ENCODE measurements at places on chromosomes 13 and 19. TPM values are rescaled to one million over a fixed set of nuclear protein-coding genes. Genes with fewer than 3 reads are reported as not detected.

- no peak for DNase-seq
- no peak overlapping the region for H3K27ac ChIP-seq
- H3K4me3 ChIP-seq, result peak overlapping the region; percentile 61
- H3K27me3 ChIP-seq, result no peaks in the 10 kb centered on the region
- H3K36me3 ChIP-seq, result no peaks in the 10 kb centered on the region
Observed at GRCh38 chr19:51339313-51339686, 2.6 kb downstream of the VSIG10L start.

DNA sequence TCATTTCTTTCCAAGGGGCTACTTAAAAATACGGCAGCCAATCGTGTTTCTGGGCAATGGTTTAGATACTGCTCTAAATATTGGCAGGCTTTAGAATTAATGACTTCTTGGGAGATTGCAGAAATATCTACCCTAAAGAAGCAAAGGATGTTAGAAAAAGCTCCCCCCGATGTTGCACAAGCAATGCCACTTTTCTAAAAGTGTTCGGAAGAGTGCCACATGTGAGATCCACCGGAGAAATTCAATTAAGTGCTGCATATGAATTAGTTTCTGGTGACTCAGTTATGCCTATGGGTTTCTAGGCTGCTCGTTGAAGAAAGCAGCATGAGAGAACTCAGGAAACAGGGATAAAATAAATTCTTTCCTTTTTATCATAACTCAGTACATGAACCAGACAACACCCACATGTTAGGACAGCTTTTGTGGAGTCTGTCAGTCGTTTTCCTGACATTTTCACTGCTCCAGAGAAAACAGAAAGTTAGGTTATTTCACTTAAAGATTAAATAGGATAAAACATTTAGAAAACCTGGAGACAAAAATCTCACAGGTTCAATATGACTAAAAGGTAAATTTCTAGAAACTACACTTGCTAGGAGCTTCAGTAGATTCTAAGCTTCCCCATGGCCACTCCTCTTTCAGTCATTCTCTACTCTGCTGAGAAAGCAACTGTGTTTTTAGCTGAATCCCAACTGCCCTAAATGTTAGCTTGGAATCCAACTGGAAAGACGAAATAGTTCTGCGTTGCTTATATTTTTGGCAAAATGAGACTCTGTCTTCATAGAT lies 244.7 kb downstream of the DCLK1 start:
- H3K4me3 ChIP-seq, result no peak overlapping the region
- peak; percentile 15 for DNase-seq

DNA sequence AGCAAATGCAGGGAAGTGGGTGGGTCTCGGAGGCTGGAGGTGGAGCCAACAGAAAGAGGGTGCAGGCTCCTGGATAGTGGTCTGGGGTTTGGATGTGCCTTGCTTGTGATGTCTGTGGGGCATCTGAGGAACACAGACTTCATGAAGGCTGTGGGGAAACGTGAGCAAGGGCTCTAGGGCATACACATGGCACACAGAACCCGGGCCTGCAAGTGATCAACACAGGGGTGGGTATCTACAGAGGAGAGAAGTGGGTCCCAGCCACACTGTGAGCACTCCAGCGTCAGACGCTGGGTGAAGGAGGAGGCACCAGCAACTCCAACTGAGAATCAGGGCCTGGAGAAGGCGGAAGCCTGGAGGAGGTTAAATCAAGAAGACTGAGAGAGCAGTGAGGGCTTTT lies 5.4 kb upstream of the UBE2M start:
- no peak for DNase-seq
- H3K36me3 ChIP-seq, result no peaks in the 10 kb centered on the region
- no peak overlapping the region for H3K27ac ChIP-seq
- no peaks in the 10 kb centered on the region for H3K27me3 ChIP-seq

DNA sequence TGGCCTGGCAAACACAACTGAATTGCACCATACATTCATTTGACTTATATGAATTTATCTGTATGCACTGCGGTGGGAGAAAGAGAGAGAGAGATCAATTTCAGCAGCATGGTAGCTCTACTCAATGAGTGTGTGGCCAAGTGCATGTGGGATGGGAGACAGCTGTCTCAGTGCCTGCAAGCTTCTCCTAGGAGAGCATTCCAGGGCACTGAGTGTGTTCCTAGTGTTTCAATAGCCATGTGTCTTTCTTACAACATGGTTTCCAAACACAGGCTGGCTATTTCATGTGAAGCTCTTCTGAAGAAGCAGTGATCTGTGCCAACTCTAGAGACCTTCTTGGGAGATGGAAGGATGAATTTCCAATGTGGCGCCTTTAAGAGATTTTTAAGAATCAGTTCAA lies 43.5 kb downstream of the NEK5 start:
- H3K27me3 ChIP-seq, result no peaks in the 10 kb centered on the region
- no peak overlapping the region for H3K4me3 ChIP-seq
- no peaks in the 10 kb centered on the region for H3K36me3 ChIP-seq

DNA sequence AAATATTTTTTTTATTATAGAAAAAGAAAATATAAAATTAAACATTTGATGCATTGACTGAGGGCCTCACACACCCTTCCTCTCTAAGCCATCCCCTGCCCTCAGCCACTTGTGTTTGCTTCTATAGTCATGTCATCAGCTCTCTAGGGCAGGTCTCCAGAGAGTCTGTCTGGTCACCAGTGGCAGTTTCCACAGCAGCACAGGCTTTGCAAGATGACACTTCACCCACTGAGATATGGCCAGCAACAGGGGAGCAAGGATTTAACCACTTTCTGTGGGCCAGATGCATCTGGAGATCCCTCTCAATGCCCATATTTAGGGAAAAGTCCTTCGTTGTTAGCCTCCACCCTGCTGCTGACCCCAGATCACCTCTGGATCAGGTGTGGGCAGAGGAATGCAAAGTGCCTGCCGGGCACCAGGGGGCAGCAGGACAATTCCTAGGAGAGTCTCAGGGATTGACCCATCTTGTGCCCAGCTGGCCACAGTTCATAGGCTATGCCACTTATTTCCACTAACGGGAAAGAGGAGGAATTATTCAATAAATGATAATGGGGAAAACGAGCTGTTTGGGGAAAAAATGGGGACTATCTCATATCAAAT lies 4.8 kb downstream of the ABCC4 start:
- H3K27me3 ChIP-seq, result no peaks in the 10 kb centered on the region
- peaks cover 21% of the 10 kb centered on the region for H3K4me1 ChIP-seq
- no peak for DNase-seq
- no peak overlapping the region for H3K4me3 ChIP-seq
- H3K27ac ChIP-seq, result no peak overlapping the region

- H3K4me3 ChIP-seq, result no peak overlapping the region
- no peaks in the 10 kb centered on the region for H3K27me3 ChIP-seq
- H3K36me3 ChIP-seq, result no peaks in the 10 kb centered on the region
Observed at GRCh38 chr13:96768524-96768923, 225.8 kb downstream of the OXGR1 start.

The MEIOSIN gene
- not detected for total RNA-seq

The RUBCNL gene
- 110 TPM for total RNA-seq

The NKG7 gene
- total RNA-seq, result not detected

The NLRP9 gene
- not detected for total RNA-seq

DNA sequence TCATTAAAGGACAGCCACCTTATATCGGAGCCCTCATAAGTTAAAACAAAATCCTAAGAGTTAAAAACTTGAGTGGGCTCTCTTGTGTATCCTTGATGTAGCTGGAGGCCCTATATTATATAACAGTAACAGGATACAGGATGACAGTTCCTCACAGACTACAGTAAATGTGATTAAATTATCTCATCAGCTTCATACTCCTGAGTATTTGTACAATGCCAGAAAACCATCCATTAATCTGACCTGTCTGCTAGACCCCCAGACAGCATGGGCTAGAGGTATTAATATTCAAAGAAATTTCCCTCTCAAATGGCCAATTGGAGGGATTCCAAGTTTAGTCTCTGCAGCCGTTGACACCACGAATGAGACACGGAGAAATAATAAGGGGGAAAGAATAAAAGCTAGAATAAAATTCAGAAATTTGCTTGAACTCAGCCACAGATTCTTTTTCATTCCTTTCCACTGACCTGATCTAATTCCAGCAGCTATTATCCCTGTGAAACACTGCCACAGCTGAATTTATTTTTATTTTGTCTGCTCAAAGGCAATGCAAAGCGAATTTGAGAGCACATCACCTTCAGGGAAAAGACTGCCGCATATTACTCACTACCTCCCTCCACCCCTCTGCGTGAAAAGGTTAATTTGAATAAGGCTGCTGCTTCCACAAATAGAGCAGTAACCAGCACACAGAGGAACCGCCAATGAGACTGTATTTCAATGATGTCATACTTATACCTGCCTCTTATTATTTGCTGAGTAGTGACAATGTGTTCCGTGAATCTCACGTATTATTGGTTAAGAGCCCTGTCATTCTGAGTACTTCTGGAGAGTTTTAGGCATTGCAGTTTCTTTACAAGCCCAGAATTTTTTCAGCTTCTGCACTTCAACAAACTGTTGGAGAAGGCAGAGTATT lies 155.9 kb upstream of the KLF12 start:
- peaks cover 38% of the 10 kb centered on the region for H3K4me1 ChIP-seq
- no peak overlapping the region for H3K4me3 ChIP-seq
- no peaks in the 10 kb centered on the region for H3K36me3 ChIP-seq
- DNase-seq, result peak; percentile 57
- H3K27me3 ChIP-seq, result no peaks in the 10 kb centered on the region
- H3K27ac ChIP-seq, result no peak overlapping the region

- peak overlapping the region; percentile 98 for H3K4me3 ChIP-seq
- no peaks in the 10 kb centered on the region for H3K27me3 ChIP-seq
- H3K27ac ChIP-seq, result no peak overlapping the region
- DNase-seq, result no peak
Observed at GRCh38 chr19:41350735-41351338, 2.9 kb downstream of the TGFB1 start.

The BIVM gene
- total RNA-seq, result 19.5 TPM

DNA sequence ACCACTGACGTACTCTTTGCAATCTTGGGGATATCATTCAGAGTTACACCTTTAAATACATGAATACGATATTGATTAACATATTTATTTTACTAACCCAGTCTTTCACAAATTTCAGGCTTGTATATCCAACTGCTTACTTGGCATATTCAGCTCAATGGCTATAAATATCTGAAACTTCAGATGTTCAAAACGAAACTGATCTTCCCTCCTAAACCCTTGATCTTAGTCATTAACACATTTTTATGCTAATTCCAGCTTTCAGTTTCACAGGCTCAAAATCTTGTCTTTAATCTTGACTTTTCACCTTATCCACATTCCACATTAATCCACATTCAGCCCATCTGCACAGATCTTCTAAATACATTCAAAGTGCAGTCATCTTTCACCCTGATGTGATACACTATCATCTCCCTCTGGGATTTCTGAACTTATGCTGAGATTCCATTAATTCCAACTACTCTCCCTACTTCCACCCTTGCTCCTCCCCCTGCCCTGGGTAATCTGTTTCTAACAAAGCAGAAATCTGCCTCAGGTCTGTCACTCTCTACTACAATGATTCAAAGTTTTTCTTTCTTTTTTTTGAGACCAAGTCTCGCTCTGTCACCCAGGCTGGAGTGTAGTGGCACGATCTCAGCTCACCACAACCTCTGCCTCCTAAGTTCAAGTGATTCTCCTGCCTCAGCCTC lies 387.2 kb downstream of the GPC5 start:
- H3K27ac ChIP-seq, result no peak overlapping the region
- H3K4me1 ChIP-seq, result peaks cover 4% of the 10 kb centered on the region
- DNase-seq, result no peak
- H3K36me3 ChIP-seq, result no peaks in the 10 kb centered on the region
- H3K4me3 ChIP-seq, result no peak overlapping the region

The ZNF554 gene
- 5.1 TPM for total RNA-seq

DNA sequence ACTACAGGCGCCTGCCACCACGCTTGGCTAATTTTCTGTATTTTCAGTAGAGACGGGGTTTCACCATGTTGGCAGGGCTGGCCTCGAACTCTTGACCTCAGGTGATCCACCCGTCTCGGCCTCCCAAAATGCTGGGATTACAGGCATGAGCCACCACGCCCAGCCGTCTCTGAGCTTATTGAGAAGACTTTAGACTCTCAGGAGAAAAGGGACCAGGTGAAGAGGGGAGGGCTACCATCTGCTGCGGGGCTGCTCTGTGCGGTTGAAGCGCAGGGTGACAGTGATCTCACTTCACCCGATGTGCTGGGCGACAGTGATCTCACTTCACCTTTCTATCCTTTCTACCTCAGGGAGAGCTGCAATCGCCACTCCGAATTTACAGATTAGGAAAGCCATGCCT lies 25.3 kb downstream of the PDCD5 start:
- no peak for DNase-seq
- no peaks in the 10 kb centered on the region for H3K27me3 ChIP-seq
- H3K27ac ChIP-seq, result no peak overlapping the region
- no peak overlapping the region for H3K4me3 ChIP-seq

DNA sequence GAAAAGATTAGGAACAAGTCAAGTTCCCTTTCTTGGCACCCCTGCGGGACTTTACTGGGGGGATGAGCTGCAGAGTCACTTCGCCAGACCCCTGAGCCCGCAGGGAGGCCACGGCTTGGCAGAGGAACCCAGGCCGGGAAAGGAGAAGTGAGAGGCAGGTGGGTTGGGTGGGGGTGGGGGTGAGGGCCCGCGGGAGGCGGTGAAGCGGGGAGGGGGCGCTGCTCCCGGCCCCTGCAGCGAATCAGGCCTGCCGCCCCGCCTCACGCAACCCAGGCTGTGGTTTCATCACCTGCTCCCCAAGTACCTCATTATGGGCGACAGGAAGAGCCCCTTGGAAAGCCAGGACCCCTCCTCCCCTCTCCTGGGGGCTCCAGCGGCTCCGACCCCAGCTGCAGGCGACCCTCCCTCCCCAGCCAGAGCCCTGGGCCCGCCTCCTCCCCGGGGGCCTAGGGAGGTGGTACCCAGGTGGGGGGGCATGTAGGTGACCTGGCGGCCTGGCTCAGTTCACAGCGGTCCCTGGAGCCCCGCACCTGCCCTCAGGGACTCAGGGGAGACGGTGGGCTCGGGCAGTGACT lies 9.5 kb downstream of the MEF2B start:
- no peak overlapping the region for H3K4me3 ChIP-seq
- no peak for DNase-seq
- H3K4me1 ChIP-seq, result no peaks in the 10 kb centered on the region
- no peak overlapping the region for H3K27ac ChIP-seq
- no peaks in the 10 kb centered on the region for H3K27me3 ChIP-seq
- no peaks in the 10 kb centered on the region for H3K36me3 ChIP-seq

The SLC46A3 gene
- total RNA-seq, result 2.3 TPM

DNA sequence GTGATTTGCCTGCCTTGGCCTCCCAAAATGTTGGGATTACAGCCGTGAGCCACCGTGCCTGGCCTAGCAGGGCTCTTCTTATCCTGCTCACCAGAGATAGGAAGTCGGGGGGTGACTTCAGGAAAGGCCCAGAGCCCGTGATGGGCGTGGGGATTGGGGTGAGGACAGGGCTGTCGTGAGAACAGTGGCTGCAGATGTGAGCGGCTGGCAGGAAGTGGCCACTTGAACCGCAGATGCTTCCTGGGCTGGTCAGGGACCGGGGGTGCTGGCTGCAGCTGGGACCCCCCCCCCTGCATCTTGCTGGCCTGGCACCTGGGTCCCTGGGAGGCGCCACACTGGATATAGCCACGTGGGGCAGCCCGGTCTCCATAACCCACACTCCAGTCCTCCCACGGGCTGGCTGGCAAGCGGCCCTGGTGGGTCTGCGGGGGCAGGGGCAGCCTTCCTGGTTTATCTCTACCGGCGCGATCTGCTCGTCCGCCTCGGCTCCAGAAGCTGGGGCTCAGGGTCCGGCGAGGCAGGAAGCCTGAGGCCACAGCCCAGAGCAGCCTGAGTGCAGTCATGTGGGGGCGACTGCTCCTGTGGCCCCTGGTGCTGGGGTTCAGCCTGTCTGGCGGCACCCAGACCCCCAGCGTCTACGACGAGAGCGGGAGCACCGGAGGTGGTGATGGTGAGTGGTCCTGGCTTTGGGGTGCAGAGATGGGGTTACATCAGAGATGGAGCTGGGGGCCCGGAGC lies at the start of gene F2RL3:
Gene F2RL3 (plus strand): TSS at position 371 of the 737 bp plus-strand sequence. CDS start 191 bp downstream, at position 562.
- no peaks in the 10 kb centered on the region for H3K27me3 ChIP-seq
- no peak within 1 kb of the TSS for H3K4me3 ChIP-seq
- DNase-seq, result no peak
- H3K4me1 ChIP-seq, result no peaks in the 10 kb centered on the region
